ENCODE measurements at places on chromosomes 1 and 21. TPM values are rescaled to one million over a fixed set of nuclear protein-coding genes. Genes with fewer than 3 reads are reported as not detected.

Gene CYP4A11
- not detected for total RNA-seq

Gene NR0B2
- not detected for total RNA-seq

Gene PEX11B
- 22.1 TPM for total RNA-seq

Gene CFAP141
- not detected for total RNA-seq

Gene FCRL4
- 0.35 TPM for total RNA-seq

DNA sequence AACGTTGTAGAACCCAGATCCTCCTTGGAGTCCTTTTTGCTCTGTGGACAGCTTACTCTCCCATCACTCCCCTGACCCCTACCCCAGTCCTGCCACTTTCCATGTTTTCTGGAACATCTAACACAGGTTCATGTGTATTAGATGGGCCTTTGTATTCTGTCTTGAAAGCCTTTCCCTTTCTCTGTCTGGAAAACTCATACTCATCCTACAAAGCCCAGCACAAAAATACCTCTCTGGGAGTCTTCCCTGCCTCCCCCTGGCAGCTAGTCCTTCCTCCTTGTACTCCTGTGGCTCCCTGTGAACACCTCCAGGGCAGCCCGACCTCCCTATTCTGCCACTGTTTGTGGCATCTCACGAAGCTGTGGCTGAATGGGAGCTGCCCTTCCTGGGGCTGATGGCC lies 7.8 kb upstream of the HEYL start:
- ATAC-seq = no peak

DNA sequence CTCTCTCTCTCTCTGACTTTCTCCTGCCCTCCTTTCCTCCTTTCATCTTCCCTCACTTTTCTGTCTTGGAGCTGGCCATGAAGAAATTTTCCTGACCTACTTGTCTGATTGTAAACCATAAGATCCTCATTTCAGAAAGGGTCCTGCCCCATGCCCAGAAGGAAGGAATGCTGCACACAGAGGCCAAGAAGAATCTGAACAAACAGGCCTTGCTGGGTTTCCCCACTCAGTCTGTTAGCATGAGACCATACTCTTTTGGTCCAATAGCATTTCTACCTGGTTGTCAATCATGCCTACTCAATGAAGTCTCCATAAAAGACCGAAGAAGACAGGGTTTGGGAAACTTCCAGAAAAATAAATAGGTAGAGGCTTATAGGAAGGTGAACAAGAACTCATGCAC lies 128.7 kb downstream of the MAB21L3 start:
- ATAC-seq = no peak

- ATAC-seq = no peak
Measured at GRCh38 chr1:108845446-108845845, 11.4 kb downstream of the AKNAD1 start.

DNA sequence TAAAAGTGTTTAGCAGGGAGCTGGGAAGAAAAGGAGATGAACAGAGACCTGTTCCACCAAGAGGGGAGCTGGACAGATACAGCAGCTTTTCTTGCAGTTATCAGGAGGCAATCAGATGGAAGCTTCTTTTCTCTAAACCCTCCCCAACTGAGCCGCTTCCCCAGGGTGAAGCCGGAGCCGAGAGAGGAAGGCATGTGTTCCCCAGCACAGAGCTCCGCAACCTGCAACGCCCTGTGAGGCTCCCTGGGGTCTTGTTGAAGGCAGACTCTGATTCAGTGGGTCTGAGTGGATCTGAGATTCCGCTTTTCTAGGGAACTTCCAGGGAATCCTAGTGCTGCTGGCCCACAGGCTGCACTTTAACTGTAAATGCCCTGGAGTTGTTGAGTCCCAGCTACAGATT lies 139.1 kb upstream of the COA6 start:
- no peak for ATAC-seq

DNA sequence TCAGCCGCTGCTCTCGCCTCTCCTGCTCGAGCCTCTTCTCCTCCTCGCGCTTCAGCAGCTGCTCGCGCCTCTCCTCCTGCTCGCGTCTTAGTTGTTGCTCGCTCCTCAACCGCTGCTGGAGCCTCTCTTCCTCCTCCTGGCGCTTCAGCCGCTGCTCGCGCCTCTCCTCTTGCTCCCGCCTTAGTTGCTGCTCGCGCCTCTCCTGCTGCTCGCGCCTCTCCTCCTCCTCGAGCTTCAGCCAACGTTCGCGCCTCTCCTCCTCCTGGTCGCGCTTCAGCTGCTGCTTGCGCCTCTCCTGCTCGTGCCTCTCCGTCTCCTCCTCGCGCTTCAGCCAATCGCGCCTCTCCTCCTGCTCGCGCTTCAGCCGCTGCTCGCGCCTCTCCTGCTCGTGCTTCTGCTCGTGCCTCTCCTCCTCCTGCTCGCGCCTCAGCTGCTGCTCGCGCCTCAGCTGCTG lies 3.7 kb downstream of the TCHH start:
- no peak for ATAC-seq

DNA sequence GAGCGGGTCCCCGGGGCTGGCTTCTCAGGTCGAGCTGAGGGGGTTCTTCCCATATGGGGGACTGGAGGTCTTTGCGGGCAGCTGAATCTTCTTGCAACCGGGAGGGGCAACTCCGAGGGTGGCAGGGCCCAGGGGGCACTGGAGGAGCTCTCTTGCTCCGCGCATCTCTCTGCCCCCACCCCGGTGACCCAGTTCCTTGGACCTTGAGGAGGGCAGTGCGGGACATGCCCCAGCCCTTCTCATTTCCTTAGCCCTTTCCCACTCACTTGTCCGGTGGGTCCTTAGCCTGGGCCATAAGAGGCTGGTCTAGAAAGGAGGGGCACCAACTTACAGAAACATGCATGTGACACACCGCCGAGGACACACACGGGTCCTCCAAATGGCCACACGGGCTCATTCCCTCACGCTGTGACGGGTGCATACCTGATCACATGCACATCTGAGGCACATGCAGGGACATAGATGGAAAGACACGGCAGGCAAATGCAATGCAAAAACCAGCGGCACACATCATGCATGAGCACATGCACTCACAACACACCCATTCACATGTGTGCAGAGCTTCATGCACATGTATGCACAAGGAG lies 630 bp downstream of the HPCA start:
- ATAC-seq = no peak

DNA sequence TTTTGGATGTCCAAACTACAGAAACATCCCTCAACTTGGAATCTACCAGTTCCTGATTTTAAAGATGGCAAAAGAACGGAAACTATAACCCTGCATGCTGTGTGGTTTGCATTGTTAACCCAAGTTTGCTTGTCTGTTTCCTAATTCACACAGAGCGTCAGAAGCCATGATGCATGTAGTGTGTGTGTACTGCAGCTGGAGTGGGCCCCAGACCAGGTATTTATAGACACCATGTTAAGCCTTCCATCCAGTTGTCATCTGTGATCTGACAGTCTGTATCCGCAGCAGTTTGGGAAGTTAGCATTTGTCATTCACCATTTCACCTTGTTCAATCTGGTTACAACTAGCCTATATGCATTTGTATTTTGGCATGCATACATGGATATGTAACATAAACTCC lies 27.7 kb upstream of the PLEKHM2 start:
- ATAC-seq = no peak

DNA sequence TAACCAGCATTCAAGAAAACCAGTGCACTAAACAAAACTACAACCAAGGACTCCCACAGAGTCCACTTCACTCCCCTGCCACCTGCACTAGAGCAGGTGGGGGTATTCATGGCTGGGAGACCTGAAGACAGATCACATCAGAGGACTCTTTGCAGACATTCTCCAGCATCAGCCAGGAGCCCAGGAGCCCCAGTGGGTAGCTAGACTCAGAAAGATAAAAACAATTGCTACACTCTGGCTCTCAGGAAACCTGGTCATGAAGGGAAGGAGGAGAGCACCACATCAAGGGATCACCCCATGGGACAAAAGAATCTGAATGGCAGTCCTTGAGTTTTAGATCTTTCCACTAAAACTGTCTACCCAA lies 472.1 kb downstream of the PLPP3 start:
- no peak for ATAC-seq

DNA sequence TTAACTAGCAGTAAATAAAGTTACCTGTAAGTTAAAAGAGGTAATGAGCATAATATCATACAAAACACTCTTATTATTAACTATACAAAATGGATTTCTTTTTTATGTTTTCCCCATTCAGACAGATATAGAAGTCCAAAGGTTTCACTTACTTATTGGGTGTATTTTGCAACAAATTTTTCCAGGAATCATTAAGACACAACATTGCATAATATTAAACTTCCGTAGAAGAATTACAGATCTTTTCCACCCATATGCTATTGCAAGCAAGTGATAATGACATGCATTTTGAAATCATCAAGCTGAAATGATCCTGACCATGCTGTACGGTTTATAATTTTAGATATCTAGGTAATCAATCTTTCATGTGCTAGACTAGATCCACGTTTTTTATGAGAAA lies 957.0 kb downstream of the NCAM2 start:
- no peak for ATAC-seq

GRCh38 chr1:206117151-206117948 lies at the start of gene AVPR1B:
TSS of gene AVPR1B (minus strand) at chr1:206117388. CDS start at chr1:206116890, 498 bp downstream.
- ATAC-seq = peak; percentile 83

DNA sequence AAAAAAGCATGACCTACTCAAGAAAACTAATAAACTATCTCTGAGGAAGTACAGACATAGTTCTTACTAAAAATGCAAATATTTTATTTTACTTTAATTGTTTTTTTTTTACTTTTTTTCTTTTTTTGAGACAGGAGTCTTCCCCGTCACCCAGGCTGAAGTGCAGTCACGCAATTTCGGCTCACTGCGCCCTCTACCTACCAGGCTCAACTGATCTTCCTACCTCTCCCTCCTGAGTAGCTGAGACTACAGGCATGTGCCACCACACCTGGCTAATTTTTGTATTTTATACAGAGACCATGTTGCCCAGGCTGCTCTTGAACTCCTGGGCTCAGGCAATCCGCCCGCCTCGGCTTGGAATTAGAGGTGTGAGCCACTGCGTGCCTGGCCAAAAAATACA lies 1263.1 kb downstream of the KCNT2 start:
- ATAC-seq = no peak
